Activated CD8-positive, alpha-beta memory T cell treated with anti-CD3 and anti-CD28 coated beads for 4 hours (primary cell): ENCODE measurements at places on chromosomes 7 and 10.

GRCh38 chr10:131280101-131280500 lies 31.4 kb downstream of the TCERG1L start:
- no peak for DNase-seq

- DNase-seq: peak; percentile 70
These were observed 56.5 kb upstream of the PCGF5 start for GRCh38 chr10:91163869-91164474.

- no peak for DNase-seq
These were observed 58.0 kb upstream of the PRKAR2B start for GRCh38 chr7:106986450-106986977.

- DNase-seq: peak; percentile 41
These were observed 17.8 kb upstream of the ZKSCAN1 start for GRCh38 chr7:99997545-99998137.

DNA sequence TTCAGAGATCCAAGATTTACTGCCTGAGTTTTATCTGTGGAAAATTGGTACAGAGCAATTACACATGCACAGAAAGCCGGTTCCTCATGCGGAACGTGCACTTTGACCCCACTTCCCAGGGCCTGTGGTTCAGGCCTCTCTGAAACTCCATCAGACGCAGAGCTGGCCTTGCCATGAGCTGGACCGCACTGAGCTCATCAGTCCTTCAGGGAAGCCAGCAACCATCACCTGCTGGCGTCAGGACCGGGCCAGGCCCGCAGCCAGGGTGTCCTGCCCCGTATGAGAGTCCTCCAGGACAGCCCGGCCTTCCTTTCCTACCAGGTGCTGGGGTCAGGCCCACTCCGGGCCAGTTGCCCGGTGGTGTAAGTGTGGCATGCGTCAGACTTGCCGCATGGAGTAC lies 446.5 kb upstream of the FOXK1 start:
- DNase-seq: no peak

- DNase-seq: no peak
These were observed 737 bp upstream of the NUB1 start for GRCh38 chr7:151340794-151341356.

DNA sequence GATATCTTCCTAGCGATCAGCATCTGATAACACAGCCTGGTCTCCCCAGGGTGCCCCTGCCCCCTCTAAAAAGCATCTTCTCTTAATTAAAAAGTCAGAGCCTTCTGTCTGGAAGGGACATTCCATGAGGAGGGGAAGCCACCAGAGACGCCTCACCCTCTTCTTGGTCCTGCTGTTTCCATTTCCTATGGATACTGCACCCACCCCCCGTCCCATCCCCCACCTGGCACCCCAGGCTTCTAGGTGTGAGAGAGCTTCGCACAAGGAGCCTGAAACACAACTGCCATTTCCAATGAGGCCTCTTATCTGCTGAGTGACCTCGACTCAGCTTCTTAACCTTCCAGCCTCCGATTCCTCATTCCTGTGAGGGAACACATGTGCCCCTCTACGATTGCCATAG lies 51.4 kb downstream of the COL13A1 start:
- DNase-seq: no peak

GRCh38 chr10:48655411-48656240 lies 29.0 kb upstream of the WDFY4 start:
- DNase-seq: no peak

DNA sequence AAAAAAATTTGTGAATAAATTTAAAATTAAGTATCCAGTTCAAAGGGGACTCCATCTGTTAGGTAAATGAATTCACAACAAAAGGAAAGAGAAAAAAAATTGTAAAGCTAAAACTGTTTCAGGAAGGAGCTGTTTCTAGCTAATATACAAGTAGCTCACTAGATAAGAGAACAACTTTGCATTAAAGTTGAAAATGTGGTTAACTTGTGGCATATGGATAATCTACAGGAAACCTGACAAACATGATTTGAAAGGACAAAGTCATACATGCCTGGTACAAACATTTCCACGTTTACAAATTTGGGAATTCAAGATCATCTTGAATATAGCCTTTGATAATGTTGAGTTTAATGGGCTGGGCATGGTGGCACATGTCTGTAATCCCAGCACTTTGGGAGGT lies 8.9 kb downstream of the NT5C3A start:
- no peak for DNase-seq

DNA sequence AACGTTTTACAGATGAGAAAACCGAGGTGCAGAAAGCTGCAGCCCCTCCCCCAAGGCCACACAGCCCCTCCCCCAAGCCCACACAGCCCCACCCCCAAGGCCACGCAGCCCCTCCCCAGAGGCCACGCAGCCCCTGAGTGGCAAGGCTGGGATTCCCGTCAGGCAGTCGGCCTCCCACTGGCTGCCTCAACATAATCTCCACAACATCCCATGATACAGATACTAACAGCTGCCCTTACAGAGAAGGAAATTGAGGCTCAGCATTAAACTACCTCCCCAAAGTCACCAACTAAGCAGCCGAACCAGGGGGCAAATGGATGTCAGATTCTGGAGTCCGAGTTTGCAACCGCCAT lies 15.9 kb downstream of the SH3PXD2A start:
- no peak for DNase-seq

DNA sequence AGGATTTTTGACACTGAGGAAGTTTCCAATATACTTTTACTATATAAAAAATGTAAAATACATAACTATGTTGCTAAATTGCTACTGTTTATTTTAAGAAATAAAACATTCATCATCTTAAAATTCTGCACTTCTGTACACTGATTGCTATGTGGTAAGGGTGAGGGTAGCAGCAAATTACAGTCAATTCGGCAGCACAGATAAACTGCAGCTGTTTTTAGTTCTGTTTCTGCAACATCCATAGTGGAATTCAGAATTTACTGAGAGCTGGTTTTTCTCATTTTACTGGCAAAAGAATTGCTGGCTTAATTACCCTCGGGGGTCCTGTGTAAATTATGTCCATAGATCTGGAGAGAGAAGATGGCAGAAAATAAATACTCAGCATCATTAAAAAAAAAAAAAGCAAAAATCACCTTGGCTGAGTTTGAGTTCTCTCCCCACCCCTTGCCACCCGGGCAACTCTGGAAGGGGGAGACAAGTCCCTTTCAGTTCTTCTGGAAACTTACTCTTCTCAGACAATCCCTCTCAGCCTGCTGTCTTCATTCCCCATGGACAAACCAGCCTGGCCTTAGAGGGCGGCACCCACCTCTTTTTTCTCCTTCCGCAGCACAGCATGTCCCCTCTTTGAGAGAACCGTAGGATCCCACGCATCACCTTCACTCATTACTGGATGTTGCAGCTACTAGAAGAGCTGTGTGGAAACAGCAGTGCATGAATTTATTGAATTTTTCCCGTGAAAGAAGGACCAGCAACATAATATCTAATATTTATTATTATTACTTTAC lies 501.1 kb upstream of the CELF2 start:
- no peak for DNase-seq

GRCh38 chr10:101777619-101778145 lies 1.8 kb upstream of the FGF8 start:
- no peak for DNase-seq

GRCh38 chr10:100913470-100913865 lies 705 bp downstream of the SLF2 start:
- no peak for DNase-seq

GRCh38 chr10:8489823-8490222 lies 435.3 kb downstream of the GATA3 start:
- DNase-seq: no peak

GRCh38 chr10:75532253-75532924 lies 101.0 kb downstream of the LRMDA start:
- DNase-seq: no peak

- DNase-seq: no peak
These were observed 18.7 kb downstream of the PLXNA4 start for GRCh38 chr7:132557489-132558044.

- no peak for DNase-seq
These were observed 3.6 kb upstream of the RUNDC3B start for GRCh38 chr7:87624628-87625027.

- DNase-seq: no peak
These were observed 2.8 kb downstream of the GIMAP5 start for GRCh38 chr7:150740053-150740452.

DNA sequence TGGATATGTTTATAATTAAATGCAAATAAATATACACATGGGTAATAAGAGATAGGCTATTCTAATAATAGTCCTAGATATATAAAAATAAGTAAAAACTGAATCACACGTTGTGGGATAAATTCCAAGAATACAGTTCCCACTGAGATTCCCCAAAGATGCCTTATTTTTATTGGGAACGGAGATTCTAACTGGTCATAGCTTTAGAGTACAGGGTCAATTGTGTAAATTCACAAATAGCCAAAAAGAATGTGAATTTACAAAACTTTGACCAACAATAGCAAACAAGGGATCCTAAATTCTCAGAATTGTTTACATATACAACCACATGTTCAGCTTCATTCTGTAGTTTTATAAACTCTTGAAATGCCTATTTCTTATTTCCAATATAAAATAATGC lies 65.0 kb downstream of the VSTM4 start:
- no peak for DNase-seq

GRCh38 chr10:34305189-34305588 lies 509.9 kb downstream of the PARD3 start:
- no peak for DNase-seq

DNA sequence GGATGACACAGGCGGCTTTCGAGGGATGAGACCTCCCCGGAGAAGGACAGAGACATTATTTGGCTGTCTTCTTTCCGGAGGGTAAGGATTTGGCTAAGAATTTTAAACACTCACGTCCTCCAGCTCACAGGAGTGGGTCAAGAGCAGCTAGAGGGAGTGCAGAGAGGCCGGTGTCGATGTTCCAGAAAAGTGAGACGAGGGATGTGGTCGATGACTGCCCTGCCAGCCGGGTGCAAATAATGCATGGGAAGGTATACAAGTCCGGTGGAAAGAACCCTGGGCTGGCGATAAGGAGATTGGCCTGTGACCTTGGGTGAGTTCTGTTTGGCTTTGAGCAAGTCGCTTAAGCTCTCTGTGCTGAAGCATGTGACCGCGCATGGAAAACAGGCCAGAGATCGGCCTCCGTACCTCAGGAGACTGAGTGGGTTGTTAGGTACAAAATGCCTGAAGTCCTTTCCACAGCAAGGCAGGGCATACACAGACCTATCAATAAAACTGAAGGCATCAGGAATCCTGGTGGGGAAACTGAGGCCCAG lies 149.1 kb downstream of the UBE2H start:
- DNase-seq: no peak

DNA sequence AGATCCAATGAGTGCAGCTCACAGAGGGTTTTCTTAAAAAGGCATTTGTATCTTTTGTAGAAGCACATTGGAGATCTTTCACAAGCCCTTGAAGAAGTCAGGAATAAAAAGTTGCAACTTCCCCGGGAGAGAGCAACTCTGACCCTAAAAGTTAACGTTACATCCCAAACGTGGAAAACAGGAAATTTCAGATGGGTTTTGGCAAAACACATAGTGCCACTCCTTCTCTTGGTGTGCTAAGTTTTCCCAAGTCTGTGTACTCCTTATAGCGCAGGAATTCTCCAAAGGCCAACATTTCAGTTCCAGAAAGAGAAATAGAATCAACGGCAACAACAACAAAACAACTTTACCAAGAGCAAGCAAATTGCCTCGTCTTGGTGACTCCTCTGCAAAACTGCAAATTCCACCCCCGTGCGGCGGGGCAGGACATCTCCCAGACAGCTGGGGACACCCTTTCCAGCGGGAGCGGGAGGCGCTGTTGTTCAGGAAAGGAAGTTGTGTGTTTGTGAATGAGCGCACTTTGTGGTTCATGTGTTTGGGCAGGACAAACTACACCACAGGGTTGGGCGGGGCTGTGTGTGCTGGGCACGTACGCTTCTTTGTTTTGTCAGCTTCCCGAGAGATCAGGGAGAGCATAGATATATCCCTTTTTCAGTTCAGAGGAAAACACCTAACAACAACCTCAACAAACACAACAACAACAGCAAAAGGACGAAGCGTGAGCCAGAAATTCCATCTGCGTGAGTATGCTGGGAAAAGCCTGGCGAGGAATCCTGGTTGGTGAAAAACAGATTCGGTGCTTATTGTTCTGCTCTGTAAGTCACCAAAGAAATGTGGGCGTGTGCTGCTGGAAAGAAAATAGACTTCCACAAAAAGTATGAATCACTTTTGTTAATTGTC lies 294.7 kb upstream of the PITRM1 start:
- no peak for DNase-seq

DNA sequence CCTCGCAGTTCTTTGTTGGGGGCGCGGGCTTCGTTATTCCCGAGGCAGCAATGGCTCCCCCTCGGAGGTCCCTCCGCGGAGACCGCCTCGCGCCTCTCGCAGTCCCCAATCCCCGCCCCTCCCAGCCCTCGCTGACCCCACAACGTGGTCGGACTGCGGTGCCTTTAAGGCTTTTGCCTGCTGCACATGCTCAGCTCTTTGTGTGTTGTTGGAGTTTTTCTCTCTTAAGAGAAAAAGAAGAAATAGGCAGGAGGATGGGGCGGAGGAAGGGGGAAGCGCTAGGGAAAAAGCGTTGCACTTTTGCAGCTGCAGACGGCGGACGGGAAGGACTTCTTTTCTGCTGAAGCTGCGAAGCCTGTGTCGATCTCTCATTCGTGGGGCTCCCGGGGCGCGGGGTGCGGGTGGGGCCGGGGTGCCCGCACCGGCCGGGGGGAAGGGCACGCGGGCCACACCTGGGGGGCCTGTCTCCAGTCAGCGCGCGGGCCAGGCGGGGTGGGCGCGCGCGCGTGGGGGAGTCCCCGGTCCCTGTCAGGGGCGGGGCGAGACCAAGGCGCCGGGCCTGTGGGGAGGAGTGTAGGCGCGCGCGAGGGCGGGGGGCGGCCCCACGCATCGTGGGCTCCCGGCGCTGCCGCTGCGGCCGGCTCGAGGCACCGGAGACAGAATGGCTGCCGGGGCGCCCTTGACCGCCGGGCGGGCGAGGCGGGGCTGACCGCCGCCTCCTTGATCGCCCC lies 445 bp upstream of the ATRNL1 start:
- DNase-seq: no peak

DNA sequence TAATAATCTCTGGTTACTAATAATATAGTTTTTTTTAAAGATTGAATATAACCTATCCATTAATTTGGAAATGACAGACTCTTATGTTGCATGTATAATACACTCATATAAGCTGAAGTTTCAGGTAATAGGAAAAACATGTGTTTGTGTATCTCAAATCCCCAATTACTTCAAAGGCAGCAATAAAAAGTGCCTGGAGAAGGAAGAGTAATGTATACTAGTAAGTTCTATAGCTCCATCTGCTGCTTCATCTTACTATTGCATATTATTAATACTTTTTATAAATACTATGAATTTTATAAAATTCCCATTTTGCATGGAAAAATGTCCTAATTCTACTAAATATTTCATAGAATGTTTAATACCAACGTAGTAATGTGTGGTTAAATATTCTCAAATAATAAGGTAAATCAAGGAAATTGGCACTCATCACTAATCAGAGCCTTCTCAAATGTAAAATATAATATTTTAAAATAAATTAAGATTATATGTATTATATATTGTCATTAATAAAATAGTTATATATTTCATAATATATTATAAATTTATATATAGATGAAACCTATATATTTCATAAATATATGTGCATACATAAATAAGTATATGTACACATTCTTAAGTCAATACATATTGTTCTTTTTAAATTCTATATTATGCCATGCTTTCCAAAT lies 311.9 kb downstream of the HGF start:
- no peak for DNase-seq

- no peak for DNase-seq
These were observed 74.3 kb upstream of the MKX start for GRCh38 chr10:27819781-27820531.
